CD4-positive, CD25-positive, alpha-beta regulatory T cell (primary cell): ENCODE measurements at places on chromosomes 2 and 18. TPM values are rescaled to one million over a fixed set of nuclear protein-coding genes. Genes with fewer than 3 reads are reported as not detected.

- no peaks in the 10 kb centered on the region for H3K27me3 ChIP-seq
- DNase-seq, result no peak
- no peak overlapping the region for H3K27ac ChIP-seq
- H3K4me3 ChIP-seq, result no peak overlapping the region
- H3K4me1 ChIP-seq, result no peaks in the 10 kb centered on the region
Observed at GRCh38 chr2:189770590-189771322, 8.2 kb upstream of the OSGEPL1 start.

DNA sequence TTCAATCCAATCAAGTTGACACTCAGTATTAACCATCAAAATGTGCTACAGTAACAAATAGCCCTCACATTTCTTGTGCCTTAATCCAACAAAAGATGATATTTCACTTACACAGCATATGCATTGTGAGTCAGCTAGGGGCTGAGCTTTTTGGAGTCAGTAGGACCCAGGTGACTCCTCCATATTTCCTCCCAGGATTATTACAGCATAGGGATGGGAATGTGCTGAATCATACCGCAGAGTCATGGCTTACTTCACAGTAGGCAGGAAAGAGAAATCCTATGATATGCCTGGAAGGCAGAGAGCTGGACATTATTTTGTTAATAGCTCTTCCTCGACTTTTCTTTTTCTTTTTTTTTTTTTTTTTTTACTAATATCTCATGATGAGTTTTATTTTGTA lies 153.3 kb downstream of the TMEM182 start:
- H3K36me3 ChIP-seq, result no peaks in the 10 kb centered on the region
- no peaks in the 10 kb centered on the region for H3K4me1 ChIP-seq
- no peak for DNase-seq
- H3K27me3 ChIP-seq, result no peaks in the 10 kb centered on the region
- H3K4me3 ChIP-seq, result no peak overlapping the region

NAT8 gene
- not detected for total RNA-seq

DNA sequence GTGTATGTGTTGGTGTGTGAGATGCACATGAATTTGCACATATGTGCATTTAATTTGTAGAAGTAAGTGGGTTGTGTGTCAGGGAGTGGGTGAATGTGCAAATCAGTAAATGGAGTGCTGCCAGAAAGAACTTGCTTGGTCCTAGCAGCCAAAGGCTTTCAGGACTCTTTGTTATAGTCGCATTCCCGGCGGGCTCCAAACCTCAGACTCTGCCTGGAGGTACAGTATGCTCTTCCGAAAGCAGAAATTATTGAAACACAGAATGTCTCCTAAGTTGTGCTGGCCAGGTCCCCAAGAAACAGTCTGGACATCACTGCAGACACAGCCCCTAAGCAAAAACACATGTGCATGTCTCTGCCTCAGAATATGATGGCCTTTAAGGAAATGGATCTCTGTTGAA lies 232.4 kb downstream of the INSIG2 start:
- peaks cover 11% of the 10 kb centered on the region for H3K27me3 ChIP-seq
- no peak overlapping the region for H3K27ac ChIP-seq
- no peak for DNase-seq
- H3K4me3 ChIP-seq, result no peak overlapping the region
- H3K4me1 ChIP-seq, result no peaks in the 10 kb centered on the region

DNA sequence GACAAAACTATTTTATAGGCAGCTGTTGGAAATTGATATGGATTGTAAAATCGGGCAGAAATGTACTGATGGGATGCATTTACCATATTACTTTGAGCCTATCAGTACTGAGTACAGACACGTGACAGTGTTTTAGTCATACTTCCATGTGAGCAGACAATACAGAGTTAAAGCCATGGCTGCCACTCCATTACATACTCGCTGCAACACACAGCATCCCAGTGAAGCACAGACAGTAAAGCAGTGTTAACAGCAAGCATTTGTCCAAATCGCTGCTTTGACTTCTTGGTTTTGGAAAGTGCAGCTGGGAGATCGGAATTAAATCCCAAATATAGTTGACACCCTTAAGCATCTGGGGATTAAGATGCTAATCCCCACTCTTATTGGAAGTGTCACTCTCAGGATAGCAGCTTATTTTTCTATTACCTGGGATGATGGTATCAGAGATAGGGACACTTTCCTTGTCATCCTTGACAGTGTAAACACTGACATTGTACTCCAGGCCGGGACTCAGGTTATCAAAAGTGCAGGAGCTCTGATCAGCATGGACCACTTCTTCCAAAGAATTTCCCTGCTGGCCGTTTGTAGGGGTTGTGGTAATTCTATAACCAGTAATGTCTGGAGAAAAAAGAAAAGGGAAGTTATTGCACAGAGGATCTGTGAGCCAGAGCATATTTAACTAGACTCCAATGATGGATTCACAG lies 41.6 kb downstream of the FN1 start:
- H3K4me3 ChIP-seq, result no peak overlapping the region
- no peaks in the 10 kb centered on the region for H3K4me1 ChIP-seq
- no peak for DNase-seq
- H3K36me3 ChIP-seq, result no peaks in the 10 kb centered on the region
- peaks cover 1% of the 10 kb centered on the region for H3K27me3 ChIP-seq
- H3K27ac ChIP-seq, result no peak overlapping the region

DNA sequence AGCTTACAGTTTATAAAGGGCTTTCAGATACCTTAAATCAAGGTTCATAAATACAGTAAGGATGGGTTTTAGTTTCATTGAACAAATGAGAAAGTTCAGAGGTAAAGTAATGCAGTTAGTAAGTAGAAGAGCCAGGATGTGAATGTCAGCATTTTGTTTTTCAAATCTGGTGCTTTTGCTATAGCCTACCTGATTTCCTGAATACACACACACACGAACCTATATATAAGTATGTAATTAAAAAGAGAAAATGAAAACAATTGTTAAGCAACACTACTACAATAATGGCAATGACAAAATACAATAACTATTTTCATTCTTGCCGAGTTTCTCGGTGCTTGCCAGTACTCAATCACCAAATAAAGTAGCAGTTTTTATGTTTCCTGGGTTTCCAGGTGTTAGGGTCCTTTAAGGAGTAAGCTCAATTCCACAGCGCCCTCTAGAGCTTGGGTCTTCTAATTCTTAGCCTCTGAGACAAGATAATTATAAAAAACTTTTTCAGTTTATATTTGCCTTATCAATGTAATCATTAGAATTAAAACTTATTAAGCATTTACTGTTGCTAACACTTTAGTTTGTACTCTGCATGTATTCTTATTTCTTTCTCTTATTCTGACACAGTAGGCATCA lies 512.9 kb upstream of the ACVR2A start:
- no peaks in the 10 kb centered on the region for H3K27me3 ChIP-seq
- peaks cover 6% of the 10 kb centered on the region for H3K4me1 ChIP-seq
- DNase-seq, result peak; percentile 53
- no peaks in the 10 kb centered on the region for H3K36me3 ChIP-seq

DNA sequence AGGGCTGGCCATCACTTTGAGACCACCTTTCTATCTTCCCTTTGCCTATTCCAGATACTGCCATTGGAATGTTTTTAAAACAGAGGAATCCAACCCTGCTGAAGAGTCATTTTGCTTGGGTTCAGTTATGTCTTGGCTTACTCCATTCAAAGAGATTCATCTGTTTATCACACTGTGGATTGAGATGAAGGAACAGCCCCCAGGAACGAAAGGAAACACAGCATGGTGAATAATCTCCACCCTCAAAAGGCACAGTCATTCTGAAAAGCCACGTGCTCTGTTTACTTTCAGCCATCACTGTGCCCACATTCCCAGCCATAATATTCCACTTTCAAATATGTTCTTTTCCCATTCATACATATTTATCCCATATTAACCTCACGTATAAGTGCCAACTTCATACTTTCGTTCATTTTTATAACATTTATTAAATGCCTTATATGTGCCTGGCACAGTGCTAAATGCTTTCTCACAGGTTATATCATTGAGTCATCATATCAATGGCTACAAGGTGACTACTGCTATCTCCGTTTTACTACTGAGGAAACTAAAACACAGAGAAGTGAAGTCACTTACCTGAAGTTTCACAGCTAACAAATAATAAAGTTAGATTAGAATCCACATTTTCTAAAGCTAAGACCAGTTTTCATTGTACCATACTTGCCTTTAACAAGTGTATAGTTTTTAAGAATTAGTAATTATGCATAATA lies 143.6 kb downstream of the OSR1 start:
- no peaks in the 10 kb centered on the region for H3K4me1 ChIP-seq
- no peaks in the 10 kb centered on the region for H3K36me3 ChIP-seq
- no peak for DNase-seq
- H3K27me3 ChIP-seq, result no peaks in the 10 kb centered on the region

G6PC2 gene
- not detected for total RNA-seq

GRCh38 chr2:80621656-80622055 lies 317.1 kb upstream of the LRRTM1 start:
- H3K27me3 ChIP-seq, result no peaks in the 10 kb centered on the region
- H3K36me3 ChIP-seq, result no peaks in the 10 kb centered on the region
- no peak overlapping the region for H3K27ac ChIP-seq

DNA sequence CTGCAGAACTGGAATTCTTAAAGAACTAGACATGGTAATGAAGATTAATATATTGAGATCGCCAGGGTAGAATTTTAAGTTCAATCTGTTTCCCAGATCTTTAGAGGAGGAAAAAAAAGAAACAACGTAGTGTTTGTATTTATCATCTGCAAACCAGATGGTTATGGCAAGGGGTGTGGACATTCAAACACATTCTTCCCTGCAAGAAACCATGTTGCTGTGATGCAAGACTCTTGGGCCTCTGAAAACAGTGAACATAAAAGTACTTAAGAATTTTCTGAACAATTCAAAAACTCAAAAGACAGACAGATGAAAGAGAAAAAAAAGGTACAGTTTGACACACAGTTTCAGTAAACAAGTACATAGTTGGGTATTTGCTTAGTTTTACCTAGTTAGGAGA lies 35.6 kb downstream of the COL5A2 start:
- H3K36me3 ChIP-seq, result no peaks in the 10 kb centered on the region
- H3K4me1 ChIP-seq, result no peaks in the 10 kb centered on the region
- DNase-seq, result no peak
- no peaks in the 10 kb centered on the region for H3K27me3 ChIP-seq
- no peak overlapping the region for H3K27ac ChIP-seq

INHBB gene
- not detected for total RNA-seq

DNA sequence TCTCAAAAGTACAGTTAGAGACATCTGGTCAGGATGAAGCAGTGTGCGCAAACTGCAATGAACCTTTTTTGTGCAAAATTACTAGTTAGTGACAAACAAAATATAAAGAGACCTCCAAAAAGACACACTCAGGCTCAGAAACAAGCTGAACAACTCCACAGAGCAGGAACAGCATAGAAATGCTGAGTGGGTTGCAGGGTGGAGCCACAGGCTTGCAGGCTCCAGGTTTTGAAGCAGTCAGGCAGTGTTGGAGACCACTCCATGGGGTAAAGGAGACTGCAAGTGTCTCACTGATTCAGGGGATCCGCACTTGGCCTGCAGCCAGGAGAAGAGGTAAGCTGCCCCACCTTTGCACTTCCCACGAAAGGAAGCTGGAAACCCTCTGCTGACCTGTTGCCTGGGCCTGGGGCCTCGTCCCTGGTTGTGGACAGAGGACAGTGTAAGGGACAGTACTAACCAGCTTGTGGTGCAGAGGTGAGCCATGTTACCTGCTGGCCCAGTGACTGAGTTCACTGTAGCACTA lies 36.4 kb downstream of the CFAP221 start:
- H3K27ac ChIP-seq, result no peak overlapping the region
- H3K4me1 ChIP-seq, result no peaks in the 10 kb centered on the region
- no peak overlapping the region for H3K4me3 ChIP-seq
- H3K27me3 ChIP-seq, result peaks cover 6% of the 10 kb centered on the region
- no peaks in the 10 kb centered on the region for H3K36me3 ChIP-seq

GRCh38 chr2:122868646-122869275 lies 1113.3 kb downstream of the TSN start:
- no peaks in the 10 kb centered on the region for H3K27me3 ChIP-seq
- H3K27ac ChIP-seq, result no peak overlapping the region
- DNase-seq, result no peak

DNA sequence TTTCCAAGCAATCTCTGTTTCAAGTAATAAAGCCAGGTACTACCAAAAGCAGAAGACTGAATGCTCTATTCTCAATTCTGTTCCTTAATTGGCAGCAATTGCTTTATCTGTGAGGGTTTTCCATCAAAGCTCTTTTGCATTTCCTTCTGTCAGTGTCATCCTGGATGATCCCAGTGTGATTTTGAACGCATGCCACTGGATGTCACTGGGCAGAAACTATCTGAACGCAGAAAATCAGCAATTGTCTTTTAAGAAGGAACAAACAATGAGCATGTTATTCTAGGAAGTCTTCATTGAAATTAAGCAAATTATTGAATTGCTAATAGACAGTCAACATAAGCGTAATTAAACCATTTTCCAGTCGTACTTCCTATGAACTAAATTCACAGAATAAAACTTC lies 259.0 kb upstream of the REG3G start:
- no peak overlapping the region for H3K4me3 ChIP-seq
- no peak overlapping the region for H3K27ac ChIP-seq
- H3K4me1 ChIP-seq, result no peaks in the 10 kb centered on the region
- no peak for DNase-seq
- no peaks in the 10 kb centered on the region for H3K36me3 ChIP-seq

DNA sequence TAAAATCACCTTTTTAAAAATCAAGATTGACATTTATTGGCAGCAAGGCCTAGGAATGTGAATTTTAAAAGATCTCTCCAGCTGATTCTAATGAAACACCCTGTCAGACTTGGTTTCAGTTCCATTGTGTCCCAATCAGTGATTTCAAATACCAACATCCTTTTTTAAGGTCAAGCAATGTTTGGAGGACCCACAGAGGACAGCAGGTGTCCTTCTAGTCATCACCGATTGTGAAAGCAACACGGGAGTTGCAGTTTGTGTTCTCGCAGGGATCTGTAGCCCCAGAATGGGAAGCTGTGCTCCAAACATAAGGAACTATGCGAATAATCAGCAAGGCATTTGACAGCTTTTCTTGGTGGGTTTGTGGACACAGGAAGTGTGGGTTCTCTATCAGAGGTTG lies 4.5 kb upstream of the KIDINS220 start:
- H3K4me1 ChIP-seq, result peaks cover 8% of the 10 kb centered on the region
- H3K36me3 ChIP-seq, result no peaks in the 10 kb centered on the region
- peaks cover 9% of the 10 kb centered on the region for H3K27me3 ChIP-seq
- H3K4me3 ChIP-seq, result no peak overlapping the region

- no peaks in the 10 kb centered on the region for H3K27me3 ChIP-seq
- H3K4me3 ChIP-seq, result no peak overlapping the region
- H3K4me1 ChIP-seq, result peaks cover 10% of the 10 kb centered on the region
- H3K36me3 ChIP-seq, result peaks cover 4% of the 10 kb centered on the region
- DNase-seq, result no peak
- no peak overlapping the region for H3K27ac ChIP-seq
Observed at GRCh38 chr2:27029051-27029450, 3.7 kb upstream of the TMEM214 start.

GRCh38 chr2:160305081-160305750 lies 105.1 kb upstream of the ITGB6 start:
- H3K4me3 ChIP-seq, result no peak overlapping the region
- DNase-seq, result no peak
- H3K27me3 ChIP-seq, result no peaks in the 10 kb centered on the region
- no peak overlapping the region for H3K27ac ChIP-seq

SPRED2 gene
- 6.3 TPM for total RNA-seq
